AML-193 (cell line): ENCODE measurements at places on chromosomes 12 and 14.

- no peak for DNase-seq
These were observed 27.3 kb upstream of the SPTSSA start for GRCh38 chr14:34489324-34489723.

DNA sequence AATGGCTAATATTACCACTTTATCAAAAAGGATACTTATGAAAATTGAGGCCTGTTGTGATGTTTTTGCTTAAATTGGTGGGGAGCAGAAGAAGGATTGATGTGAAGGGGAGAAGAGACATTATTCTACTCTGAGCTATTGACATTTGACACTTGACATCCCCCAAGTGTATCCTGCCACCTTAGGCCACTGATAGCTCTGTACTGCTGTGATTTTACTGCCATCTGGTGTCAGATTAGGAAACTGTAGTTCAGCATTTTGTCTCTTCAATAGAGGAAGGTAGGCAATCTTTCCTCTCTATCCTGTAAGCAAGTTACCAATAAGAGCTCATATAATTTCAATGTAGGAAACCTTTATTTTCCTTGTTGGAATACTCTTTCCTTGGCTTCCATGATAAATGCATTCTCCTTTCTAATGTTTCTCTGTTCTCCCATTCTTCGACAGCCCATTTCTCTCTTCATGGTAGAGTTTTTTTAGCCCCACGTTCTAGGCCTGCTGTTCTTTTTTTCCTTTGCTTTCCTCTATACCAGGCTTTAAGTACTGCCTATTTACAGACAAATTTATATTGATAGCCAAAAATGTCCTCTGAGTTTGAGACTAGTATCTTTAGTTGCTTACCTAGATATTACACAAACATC lies 46.3 kb downstream of the PPHLN1 start:
- peak; percentile 85 for DNase-seq

DNA sequence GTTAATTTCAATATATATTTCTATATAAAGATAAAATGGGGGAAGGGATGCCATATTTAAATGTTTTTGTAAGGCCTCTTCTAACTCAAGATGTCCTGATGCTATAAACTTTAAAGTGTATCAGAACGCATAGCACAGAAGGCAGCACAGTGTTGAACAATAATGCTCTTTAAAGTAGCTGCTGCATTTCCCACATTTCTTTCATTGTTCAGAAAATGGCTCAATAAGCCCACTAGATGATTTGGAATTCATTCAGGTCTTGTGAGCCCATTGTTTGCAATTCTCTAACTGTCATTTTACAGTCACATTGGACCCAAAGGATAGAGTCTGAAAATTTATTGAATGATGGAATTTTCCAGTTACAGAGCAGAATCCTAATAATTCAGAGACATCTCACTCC lies 64.0 kb upstream of the PCED1B start:
- no peak for DNase-seq

GRCh38 chr12:93634416-93634815 lies 42.8 kb upstream of the CRADD start:
- DNase-seq, result no peak

DNA sequence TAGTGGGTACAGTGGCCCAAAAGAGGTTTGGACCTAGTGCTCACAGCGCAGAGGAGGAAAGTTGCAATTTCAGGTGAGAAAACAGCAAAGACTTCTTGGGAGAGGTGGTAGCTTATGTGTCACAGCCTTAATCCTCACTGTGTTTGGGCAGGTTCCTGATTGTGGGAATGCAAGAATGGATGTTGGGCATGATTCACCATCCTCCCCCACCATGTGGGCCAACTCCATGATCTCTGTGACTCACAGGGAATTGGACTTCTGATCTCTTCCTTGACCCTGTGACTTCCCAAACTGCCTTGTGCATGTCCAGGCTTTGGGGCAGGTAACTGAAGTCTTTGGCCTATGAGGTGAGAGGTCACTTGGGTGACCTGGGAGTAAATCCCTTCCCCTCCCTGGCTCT lies 1.8 kb upstream of the CHST11 start:
- DNase-seq, result no peak

DNA sequence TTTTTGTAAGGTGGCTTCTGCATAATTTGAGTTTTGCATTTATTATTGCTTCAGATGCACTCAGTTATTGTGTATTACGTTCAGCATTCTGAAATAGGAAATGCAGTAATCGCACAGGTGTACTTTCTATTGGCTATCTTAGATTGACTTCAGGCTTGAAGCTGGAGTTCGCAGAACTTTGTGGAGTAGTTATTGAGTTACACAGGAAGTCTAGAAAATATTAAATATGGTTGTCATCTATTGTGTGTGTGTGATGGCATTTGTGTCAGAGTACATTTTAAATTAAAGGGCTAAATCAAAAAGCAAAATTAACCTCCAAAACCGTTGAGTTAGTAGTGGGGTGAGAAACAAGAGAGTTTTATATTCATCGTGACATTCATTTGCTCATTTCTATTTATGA lies 2.7 kb downstream of the ARID2 start:
- DNase-seq, result peak; percentile 30

- no peak for DNase-seq
These were observed 211.5 kb downstream of the PIK3C2G start for GRCh38 chr12:18472806-18473205.

DNA sequence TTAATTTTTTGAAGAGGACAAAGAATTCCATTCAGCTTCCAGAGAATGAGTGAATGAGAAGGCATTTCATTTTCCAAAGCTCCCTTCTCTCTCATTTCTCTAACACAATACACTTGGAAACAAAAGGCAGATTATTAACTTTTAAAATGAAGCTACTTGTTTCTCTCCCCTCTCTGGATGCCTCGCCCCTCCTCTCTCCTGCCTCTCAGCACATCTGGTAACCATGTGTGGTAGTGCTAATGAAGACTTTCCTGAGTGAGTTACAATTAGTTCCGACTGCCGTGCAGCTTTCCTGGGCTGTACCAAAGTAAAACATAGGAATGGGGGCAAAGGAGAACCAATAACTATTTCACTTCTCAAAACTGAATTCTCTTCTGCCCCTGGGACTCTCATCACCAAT lies 84.7 kb upstream of the SOX5 start:
- DNase-seq, result no peak
